NCI-H1417 treated with DMSO at 0.1 percent for 48 hours (cell line): ENCODE measurements at places on chromosomes 2 and 18.

- no peak for DNase-seq
Measured at GRCh38 chr2:189698020-189698887, 23.8 kb downstream of the ANKAR start.

- DNase-seq = no peak
Measured at GRCh38 chr2:42752816-42753813, 10.8 kb downstream of the OXER1 start.

DNA sequence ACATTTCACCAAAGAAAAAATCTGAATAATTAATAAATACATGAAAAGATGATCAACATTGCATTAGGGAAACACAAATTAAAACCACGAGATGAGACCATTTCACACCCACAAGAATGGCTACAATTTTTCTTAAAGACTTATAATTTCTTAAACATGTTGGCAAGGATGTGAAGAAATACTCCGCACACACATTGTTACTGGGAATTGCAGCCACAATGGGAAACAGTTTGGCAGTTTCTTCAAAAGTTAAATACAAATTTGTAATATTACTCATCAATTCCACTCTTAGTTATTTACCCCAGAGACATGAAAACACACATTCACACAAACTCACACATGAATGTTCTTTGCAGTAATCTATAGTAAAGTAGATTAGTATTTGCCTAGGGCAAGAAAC is 363.3 kb upstream of the SMIM21 start:
- no peak for DNase-seq

GRCh38 chr2:168212167-168212566 is 35.2 kb downstream of the STK39 start:
- no peak for DNase-seq

- DNase-seq = no peak
Measured at GRCh38 chr18:13486284-13486683, 240.1 kb downstream of the FAM210A start.

- no peak for DNase-seq
Measured at GRCh38 chr2:225274751-225275150, 124.8 kb upstream of the NYAP2 start.

GRCh38 chr2:11738589-11739436 is 7.6 kb upstream of the LPIN1 start:
- DNase-seq = no peak

DNA sequence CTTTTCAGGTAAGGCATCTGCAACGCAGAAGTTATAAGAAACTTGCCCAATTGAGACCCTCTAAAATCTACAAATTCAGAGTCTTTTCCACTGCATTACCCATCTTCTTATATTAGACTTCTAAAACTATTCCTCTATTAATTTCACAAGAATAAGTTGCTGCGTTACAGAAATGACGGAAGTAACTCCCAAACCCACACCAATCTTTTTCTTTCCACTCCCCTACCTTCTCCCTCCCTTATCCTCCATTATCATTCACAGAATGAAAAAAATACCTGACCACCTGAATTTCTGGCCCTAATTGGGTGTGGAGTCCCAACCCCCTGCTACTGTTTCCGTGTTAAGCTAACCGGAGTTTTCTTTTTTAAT is 689 bp downstream of the RPRD1A start:
- DNase-seq = no peak

DNA sequence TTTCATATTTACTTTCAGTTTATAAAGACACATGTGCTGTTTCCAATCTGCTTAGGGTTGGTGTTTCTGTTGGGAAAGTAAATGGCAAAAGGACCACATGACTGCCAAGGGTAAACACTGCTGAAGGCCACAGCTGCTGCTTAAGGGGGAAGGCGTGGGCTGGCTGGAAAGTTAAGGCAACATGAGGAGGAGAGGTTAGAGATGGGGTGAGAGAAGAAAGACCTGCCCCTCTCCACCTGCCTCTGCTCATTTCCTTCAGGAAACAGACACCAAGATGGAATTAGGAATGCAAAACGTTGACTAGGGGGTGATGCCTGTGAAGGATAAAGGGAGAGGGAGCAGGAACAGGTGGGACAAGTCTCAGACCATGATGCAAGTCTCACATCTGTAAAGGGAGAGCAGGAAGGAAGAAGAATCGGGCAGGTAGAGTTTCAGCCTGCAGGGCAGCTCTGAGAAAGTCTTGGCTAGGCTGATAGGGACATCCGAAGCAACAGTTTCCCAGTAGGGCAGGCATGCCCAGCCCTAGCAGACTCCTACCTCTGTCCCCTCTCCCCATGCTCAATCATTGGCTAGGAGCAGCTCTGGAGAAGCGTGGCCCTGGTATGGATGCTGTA is 86.0 kb downstream of the CDC42EP3 start:
- no peak for DNase-seq

GRCh38 chr2:20672201-20672951 is 5.4 kb downstream of the GDF7 start:
- DNase-seq = no peak

- no peak for DNase-seq
Measured at GRCh38 chr2:65355186-65355831, 77.1 kb downstream of the SPRED2 start.

DNA sequence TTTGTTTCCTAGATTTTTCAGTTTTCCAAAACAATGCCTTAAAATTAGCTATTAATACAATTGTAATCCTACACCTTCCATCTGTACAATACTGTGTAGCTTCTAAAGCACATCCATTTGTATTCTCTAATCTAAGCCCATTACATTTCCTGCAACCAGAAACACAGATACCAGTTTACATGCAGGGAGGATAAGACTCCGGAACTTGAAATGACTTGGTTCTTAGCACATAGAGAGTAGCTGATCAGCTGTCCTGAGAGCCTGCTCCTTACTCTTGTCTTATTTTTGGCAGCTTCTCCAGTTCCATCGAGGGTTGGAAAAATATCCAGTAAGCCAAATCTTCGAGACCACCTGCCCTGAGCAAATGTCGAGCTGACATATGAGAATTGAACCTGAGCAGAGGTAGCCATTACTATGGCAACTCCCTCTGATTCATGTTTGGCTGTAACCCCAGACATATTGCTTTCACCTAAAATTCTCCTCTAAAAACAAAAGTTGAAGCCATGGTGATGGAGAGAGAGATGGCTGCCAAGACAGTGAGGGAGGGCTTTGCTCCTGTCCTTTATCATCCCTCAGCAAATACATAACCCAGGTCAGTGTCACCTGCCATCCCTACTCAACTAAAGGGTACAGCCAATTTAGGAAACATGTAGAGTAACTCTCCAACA is 542.8 kb downstream of the IRS1 start:
- DNase-seq = no peak
